ENCODE measurements at places on chromosomes 1 and 21. TPM values are rescaled to one million over a fixed set of nuclear protein-coding genes. Genes with fewer than 3 reads are reported as not detected.

DNA sequence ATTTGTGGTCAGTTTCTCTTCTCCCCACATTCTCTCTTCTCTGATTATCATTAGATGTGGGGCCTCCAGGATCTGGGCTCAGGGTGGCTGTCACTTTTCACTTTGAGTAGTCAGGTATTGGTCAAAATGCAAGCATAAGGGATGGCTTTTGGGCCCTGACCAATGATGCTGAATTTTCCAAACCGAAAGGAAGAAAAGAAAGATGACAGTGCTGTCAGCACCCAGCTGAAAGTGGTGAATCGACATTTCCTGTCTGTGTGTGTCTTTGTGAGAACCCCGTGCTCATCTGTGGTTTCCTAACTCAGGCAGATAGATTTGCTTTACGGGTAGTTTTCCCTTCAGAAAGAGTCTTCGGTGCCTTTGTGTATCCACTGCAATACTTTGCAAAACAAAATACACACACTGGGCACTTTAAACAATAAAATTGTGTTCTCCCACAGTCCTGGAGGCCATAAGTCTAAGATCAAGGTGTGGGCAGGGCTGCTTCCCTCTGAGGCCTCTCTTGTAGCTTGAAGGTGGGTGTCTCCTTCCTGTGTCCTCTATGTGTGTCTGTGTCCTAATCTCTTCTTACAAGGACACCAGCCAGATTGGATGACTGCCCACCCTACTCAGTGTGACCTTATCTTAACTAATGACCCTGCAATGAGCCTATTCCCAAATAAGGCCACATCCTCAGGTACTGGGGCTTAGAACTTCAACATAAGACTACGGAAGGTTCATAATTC lies 274.8 kb upstream of the AJAP1 start:
- DNase-seq: no peak

DNA sequence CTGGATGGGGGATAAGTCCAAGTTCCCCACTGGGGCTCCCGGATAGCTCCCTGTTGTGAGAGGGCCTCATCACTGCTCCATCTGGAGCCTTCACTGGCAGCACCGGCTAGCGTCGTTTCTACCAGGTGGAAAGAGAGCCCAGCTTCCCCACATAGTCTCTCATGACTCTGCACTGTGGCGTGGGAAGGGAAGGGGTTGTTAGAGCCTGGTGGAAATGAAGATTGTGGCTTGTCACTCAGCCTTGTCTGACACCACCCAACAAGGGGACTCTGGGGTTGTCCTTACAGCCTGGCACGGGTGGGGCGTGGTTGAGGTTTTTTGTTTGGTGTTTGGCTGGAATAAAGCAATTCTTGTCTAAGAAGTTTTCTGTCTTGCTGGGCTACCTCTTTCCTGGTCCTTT lies 94.6 kb downstream of the ADARB1 start:
- DNase-seq: no peak

Gene RLF
- 13.2 TPM for total RNA-seq

DNA sequence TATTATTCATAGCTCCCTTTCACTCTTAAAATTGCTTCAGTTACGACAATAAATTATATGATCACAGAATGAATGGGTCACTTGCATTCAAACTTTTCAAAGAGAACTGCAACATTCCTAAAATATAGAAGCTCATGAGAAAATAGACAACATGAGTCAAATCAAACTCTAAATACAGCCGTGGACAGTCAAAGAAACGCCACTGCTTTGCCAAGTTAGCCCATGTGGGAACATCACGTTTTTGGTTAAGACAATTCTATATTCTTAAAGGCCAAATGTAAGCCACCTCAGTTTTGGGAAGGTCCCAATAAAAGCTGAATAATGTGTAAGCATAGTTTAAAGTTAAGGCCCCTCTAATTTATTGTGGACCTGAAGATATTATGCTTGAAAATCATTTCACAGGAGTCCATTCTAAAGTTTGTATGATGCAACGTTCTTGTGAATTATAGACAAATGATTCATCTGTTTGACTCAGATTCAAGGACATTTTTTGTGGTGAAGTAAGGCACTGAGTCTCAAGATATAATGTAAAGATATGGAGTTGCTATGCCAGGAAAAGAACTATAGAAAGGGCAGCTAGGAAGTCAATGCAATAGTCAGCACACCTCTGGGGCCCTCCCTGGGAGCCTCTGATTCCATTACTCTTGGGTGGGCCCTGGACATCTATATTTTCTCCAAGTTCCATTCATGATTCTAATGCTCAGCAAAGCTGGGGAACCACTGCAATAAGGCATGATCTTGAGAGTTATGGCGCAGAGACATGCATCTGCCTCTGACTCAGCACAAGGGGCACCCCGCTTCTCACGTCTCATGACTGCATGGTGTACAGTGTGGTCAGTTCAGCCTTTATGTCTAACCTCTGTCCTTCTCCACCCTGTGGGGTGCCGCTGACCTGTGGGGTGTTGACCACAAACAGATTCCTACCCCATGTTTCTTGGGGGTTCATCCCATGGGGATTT lies 33.9 kb downstream of the ETS2 start:
- DNase-seq: no peak

DNA sequence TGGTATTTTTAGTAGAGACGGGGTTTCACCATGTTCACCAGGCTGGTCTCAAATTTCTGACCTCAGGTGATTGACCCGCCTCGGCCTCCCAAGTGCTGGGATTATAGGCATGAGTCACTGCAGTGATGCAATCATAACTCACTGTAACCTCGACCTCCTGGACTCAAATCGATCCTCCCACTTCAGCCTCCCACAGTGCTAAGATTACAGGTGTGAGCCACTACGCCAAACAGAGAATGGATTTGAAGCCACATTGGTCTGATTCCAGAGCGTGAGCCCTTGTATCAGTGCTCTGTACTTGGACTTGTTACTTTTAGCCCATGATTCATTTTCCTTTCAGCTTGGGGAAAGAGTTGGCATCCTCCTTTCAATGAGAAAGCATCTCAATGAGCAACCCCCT lies 14.9 kb upstream of the ZNF683 start:
- DNase-seq: no peak

GRCh38 chr1:17768651-17769241 lies 13.6 kb downstream of the ACTL8 start:
- no peak for DNase-seq

DNA sequence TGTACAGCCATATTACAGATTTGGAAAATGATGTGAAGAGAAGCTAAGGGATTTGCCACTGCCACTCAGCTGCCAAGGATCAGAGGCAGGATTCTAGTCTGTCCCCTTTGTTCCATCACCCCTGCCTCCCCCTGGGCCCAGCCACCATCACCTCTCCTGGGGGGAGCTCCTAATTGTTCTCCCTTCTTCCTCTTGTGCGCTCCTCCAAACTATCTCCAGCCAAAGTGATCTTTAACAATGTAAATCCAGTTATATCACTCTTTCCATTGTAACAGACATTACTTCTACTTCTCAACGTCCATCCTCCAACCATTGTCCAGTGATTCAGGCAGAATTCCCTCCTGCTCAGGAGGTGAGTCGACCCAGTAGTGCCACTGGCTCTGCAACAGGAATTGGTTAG lies 164.1 kb downstream of the PLPP3 start:
- DNase-seq: no peak

All from esophagus squamous epithelium (tissue), 5 donors.